Camera-type eye (tissue), 1 donor: ENCODE measurements at places on chromosomes 12 and 14. TPM values are rescaled to one million over a fixed set of nuclear protein-coding genes. Genes with fewer than 3 reads are reported as not detected.

Gene GRIP1
- 50.9 TPM for total RNA-seq

Gene DDN
- total RNA-seq = 1.0 TPM

Gene EML5
- 45.7 TPM for total RNA-seq

Gene GCH1
- 3.3 TPM for total RNA-seq

Gene TGM1
- total RNA-seq = 6.2 TPM

Gene CCDC196
- not detected for total RNA-seq

Gene SAMD4A
- total RNA-seq = 34.7 TPM

Gene REM2
- total RNA-seq = 2.0 TPM

Gene ACSM4
- total RNA-seq = not detected

Gene LRP1
- 254 TPM for total RNA-seq

Gene FGD4
- 103 TPM for total RNA-seq

Gene CDC42BPB
- total RNA-seq = 111 TPM

Gene MYRFL
- 1.0 TPM for total RNA-seq

Gene TIMM9
- 37.7 TPM for total RNA-seq

Gene LDHB
- total RNA-seq = 476 TPM

Gene DDX11
- total RNA-seq = 38.4 TPM
